ENCODE measurements at places on chromosomes 6 and 20. TPM values are rescaled to one million over a fixed set of nuclear protein-coding genes. Genes with fewer than 3 reads are reported as not detected.

DNA sequence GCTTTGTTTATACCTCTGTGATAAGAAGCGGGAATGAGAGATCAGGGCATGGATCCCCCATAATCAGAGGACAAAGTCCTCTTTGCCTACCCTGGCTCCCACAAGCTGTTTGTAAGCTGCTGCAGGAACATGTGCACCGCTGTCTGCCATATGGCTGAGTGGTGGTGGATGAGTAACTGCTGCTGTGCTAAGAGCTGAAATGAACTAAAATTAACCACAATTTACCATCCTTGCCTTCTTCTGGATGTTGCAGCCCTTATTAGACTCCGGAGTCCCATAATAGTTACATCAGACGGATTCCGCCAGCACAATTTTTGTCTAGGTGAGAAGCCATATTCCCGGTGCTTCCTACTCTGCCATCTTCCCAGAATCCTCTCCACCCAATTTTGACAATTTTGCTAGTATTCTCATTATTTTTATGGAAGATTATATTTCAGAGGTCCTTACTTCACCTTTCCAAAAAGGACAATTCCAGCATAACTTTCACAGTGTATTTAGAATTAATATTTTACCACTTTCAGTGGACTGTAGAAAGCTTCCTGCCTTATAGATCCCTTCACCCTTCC, 6.0 kb upstream of the CMTR1 start:
- DNase-seq = no peak

DNA sequence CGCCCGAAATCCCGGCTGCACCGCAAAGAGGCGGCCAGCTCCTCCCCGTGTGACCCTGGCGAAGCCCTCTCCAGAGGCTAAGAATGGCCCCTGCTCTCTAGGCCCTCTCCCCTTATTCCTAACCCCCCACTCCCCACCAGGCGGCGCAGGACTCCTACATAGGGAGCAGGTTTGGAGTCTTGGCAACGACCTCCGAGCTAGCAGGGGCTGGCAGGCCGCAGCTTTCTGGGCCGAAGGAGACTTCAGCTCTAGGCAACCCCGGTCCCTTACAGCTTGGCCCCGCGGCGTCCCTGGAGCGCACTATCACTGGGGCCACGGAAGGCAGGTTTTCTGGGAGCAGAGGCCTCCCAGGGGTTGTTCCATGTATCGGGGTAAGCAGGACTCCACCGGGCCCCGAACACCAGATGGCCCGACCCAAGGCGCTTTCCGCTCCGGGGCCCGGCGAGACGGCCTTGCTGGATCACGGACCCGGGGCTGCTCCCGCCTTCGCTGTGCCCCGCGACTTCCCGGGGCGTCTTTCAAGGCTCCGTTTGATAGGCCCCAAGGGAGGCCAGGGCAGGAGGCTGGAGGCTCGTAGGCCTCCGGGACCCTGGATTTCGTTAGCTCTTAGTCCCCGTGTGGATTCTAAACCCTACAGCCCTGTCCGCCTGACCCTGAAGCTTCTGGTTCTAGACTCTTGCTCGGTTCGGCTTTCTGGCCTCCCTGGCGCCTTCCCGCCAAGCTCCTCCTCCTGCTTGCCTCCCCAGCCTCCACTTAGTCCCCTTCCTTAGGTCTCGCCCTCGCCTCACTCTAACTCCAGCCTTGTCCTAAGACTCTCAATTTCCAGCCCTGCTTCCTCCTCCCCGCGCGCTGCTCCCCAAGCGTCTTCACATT, 1.9 kb downstream of the SLC32A1 start:
- DNase-seq = peak; percentile 29

DNA sequence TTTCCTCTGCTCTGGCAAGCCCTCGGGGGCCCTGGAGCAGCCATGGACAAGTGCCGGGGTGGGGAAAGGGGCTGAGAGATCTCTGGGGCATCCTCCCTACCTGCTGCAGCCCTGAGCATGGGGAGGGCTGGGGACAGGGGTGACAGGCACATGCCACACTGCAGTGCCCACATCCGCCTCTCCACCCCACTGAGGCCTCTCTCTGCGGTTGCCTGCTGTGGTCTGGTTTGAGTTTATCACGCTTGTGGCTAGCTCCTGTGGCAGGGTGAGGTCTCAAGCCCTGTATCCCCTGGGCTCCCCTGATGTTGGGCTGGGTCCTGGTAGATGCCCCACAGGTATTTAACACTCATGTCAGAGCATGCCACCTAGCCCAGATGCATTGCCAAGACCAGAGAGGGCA, 52.9 kb upstream of the MLN start:
- DNase-seq = peak; percentile 17

GRCh38 chr6:118787724-118788423, 106.1 kb upstream of the ASF1A start:
- DNase-seq = peak; percentile 34

DNA sequence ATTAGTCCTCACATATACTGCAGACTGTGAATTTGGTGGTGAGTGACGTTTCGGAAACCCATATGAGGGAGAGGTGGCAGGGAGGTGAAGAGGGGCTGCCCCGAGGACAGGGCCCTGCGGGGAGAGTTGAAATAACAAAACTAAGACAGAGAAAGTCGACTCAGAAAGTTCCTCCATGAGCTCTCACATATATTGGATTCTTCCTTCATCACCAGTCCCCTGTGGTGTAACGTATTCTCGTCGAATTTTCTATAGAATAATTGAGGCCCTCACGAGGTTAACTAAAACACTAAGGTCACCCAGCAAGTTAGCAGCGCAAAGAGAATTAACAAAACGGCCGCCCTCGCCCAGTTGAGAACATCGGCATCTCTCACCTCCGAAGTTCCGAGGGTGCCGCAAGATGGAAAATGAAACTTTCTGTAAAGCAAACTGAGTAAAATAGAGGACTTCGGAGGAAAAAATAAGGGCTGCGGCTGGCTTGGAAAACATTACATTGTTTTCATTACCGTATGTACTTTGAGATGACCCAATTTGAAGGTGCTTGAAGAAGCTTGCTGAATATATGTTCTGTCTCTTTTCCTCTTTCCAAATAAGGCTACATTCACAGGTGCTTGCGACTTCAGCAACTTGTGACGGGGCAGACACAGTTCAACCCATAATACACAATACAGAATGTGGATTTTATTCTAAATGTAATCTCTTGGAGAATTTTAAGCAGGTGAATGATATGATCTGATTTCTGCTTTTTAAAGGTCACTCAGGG, 490.9 kb upstream of the JARID2 start:
- no peak for DNase-seq

- DNase-seq = no peak
These were observed 207.3 kb downstream of the COL19A1 start for GRCh38 chr6:70073637-70074036.

GRCh38 chr20:17848249-17849048, 120.1 kb downstream of the SNX5 start:
- no peak for DNase-seq

DNA sequence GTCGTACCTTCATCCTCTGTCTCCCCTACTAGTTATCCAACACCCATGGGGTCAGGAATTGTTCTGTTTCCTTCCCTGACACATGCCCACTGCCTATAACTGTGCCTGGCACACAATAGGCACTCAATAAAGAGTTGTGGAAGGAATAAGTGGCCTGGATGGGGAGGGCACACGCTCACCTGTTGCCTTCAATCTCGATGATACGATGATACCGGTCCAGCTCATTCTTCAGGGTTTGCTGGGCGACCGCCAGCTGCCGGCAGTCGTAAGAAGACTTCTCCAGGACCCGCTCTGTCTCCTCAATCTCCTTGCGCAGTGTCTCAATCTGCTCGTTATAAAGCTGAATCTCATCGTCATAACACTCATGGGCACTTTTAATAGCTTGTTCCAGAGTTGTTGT, 32.5 kb downstream of the BFSP1 start:
- DNase-seq = no peak

DNA sequence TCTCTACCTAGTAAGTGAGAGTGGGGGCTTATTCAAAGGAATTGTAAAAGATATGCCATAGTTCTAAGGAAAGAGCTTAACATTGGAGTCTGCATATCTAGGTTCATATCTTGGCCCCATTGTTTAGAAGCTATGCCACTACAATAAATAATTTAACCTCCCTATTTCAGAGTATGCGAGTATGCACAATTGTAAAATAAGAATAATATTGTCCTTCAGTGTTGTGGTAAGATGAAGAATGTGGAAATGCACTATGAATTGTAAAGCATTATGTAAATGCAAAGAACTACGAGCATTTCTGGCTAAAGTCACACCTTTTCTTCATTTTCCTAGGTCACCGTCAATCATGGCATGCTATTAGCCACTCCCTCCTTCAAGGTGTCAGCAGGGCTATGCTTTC, 16.1 kb upstream of the ZNF165 start:
- DNase-seq = no peak

- DNase-seq = no peak
These were observed 29.8 kb downstream of the DAAM2 start for GRCh38 chr6:39821742-39822532.

- DNase-seq = peak; percentile 53
These were observed 334.9 kb upstream of the JARID2 start for GRCh38 chr6:14910692-14911547.

DNA sequence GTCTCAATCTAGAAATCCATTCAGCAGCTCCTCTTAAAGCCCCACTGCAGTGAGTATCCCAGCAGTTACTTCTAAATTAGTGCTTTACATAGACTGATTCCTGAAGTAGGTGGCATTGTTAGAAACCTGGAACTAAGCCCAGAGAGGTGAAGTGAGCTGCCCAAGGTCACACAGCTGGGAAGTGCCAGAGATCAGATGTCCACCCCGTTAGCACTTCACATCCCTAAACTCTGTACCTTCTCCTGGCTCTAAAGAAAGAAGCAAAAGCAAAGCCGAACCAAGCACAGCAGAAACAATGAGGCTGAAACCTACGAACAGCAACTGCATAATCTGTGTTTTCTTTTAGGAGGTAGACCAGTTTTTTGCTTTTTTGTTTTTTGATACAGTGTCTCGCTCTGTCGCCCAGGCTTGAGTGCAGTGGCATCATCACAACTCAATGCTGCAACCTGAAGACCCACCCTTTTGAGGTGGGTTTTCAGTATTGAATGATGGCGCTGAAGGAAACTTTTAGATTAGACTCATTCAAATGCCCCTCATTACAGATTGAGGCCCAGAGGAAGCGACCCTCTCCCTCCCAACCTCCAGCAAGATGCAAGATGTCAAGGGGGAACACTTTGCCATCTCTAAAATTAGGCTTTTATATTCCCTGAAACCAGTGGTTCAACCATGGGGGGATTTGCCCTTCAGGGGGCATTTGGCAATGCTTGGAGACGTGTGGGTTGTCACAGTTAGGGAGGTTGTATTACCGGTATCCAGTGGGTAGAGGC, 3.2 kb upstream of the ZMYND8 start:
- no peak for DNase-seq

DNA sequence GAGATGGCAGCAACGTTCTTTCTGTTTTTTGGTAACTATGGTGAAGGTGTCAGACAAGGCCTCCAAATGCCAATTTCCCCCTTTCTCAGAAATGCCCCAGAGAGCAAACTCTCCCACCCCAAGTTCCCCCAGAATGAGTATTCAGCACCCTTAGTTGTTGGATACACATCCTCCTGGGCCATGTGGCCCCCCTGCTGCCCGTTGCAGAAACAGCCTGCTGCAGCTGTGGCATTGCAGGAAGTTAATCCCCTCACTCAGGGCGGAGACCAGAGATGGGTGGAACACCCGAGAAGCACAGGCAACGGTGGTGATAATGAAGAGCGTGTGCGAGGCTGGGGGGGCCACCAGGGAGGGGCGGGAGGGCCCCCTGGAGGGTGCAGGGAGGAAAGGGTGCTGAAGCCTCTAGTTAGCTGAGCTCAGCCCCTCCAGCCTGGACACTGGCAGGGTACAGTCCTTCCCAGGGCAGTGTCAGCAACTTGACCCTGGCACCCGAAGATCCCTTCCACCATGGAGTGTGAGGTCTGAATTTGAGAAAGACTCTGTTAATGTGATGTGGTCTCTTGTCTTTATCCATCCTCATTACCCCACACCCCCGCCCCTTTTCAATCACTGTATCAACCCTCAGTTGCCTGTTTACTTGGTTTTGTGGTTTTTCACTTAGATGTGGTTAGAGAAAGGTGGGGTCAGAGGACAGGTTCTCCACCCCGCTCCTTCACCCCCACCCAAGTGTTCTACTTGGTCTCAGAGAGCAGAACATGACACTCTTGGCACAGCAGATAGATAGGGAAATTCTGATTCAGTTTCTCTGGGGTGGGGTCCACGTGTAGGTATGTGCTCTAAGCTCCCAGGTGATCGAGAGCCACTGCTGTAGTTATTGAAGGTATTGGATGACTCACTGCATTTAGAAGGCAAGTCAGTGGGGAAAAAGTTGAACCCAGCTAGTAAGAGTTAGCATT, 208.8 kb upstream of the SUPT3H start:
- DNase-seq = no peak

DNA sequence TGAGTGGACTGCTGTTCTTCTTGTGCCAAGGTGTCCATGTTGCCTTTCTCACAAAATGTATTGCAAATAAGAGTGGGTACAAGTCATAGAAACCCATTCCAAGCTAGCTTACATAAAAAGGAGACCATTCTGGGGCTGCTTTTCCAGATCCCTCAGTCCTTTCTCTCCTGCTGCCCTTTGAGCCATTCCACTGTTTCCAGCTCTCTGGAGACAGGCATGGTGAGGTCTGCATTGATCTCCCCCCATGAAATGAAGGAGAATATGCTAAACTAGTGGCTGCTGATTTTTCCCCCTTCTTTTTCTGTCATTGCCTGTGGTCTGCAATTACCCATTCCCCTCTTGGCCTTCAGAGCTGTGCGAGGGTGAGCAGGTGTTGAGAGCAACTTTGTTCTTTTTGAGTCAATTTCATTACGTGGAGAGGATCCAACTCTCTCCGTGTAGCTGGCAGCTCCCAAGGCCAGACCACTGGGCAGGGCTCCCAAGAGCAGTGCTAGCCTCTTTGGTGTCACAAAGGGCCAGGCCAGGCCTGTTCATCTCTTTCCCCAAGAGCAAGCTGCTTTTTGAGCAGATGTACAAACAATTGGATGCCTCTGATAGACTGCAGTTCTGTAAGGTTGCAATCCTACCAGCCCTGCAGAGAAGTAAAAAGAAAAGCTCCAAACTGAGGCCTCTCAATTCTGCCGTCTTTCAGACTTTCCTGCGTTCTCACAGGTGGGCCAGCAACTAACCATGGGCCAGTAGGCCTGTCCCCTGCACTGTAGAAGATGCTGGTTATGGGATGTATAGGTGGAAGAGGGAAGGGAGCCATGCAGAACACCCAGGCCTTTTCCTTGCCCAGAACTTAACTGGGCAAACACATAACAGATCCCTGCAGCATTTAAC, 96.1 kb upstream of the ARMC2 start:
- no peak for DNase-seq

GRCh38 chr20:44087051-44087856, 99.7 kb downstream of the JPH2 start:
- no peak for DNase-seq

- DNase-seq = no peak
These were observed 147.4 kb upstream of the SIM1 start for GRCh38 chr6:100612094-100612493.

The C6orf141 gene
- 6.5 TPM for total RNA-seq

The TAF8 gene
- 21.1 TPM for total RNA-seq

The VEGFA gene
- total RNA-seq = 64.5 TPM

The BCAS1 gene
- total RNA-seq = 0.07 TPM

The CDSN gene
- not detected for total RNA-seq

The HLA-DOB gene
- 0.13 TPM for total RNA-seq

The ECT2L gene
- not detected for total RNA-seq

The DTNBP1 gene
- total RNA-seq = 3.3 TPM

The KIF13A gene
- 26.1 TPM for total RNA-seq

The EMILIN3 gene
- total RNA-seq = not detected

The MRPS18B gene
- 132 TPM for total RNA-seq

Measured in HT1080 (cell line).